ENCODE measurements at places on chromosomes 3 and 15. TPM values are rescaled to one million over a fixed set of nuclear protein-coding genes. Genes with fewer than 3 reads are reported as not detected.

The ECE2 gene
- 0.14 TPM for total RNA-seq

The RRP9 gene
- total RNA-seq = 11.9 TPM

The PATL2 gene
- total RNA-seq = 2.2 TPM

The COL6A5 gene
- not detected for total RNA-seq

The CCRL2 gene
- 9.1 TPM for total RNA-seq

The TMCO5A gene
- 0.14 TPM for total RNA-seq

The SENP2 gene
- total RNA-seq = 35.3 TPM

The SLC2A2 gene
- total RNA-seq = 22.4 TPM

The DLL4 gene
- 7.2 TPM for total RNA-seq

The CCR4 gene
- 0.49 TPM for total RNA-seq

The FRMD5 gene
- 3.3 TPM for total RNA-seq

The SAMD7 gene
- not detected for total RNA-seq

The GOLGA6A gene
- not detected for total RNA-seq

The EIF2A gene
- total RNA-seq = 63.4 TPM

The CYP1A2 gene
- total RNA-seq = 0.14 TPM

The RAD51 gene
- total RNA-seq = 1.3 TPM

The GOLGA8T gene
- total RNA-seq = 0.66 TPM

The NMNAT3 gene
- total RNA-seq = 5.9 TPM

The NAALADL2 gene
- 34.2 TPM for total RNA-seq

The NUP210 gene
- 12.1 TPM for total RNA-seq

The TEX55 gene
- not detected for total RNA-seq

The SLC28A2 gene
- total RNA-seq = 86.6 TPM

The RBP2 gene
- 12.2 TPM for total RNA-seq

The CP gene
- total RNA-seq = 2.0 TPM

The VEPH1 gene
- total RNA-seq = 3.1 TPM

The CX3CR1 gene
- 22.6 TPM for total RNA-seq

The LRRIQ4 gene
- total RNA-seq = not detected

The AGTR1 gene
- 1.9 TPM for total RNA-seq

The ZNF80 gene
- total RNA-seq = 0.17 TPM

The STAB1 gene
- 222 TPM for total RNA-seq

The GUCA1C gene
- not detected for total RNA-seq

The RGMA gene
- 17.5 TPM for total RNA-seq

The SHISA5 gene
- total RNA-seq = 181 TPM

The POLR2M gene
- 95.9 TPM for total RNA-seq

The TMOD2 gene
- total RNA-seq = 14.0 TPM

The GP5 gene
- 0.17 TPM for total RNA-seq

The USP19 gene
- total RNA-seq = 85.6 TPM

The CCR1 gene
- total RNA-seq = 4.8 TPM

The CEP152 gene
- total RNA-seq = 5.5 TPM

The ACVR2B gene
- 8.6 TPM for total RNA-seq

The CRABP1 gene
- 1.4 TPM for total RNA-seq

The TUSC7 gene
- not detected for total RNA-seq

The CAND2 gene
- total RNA-seq = 12.1 TPM

The BUB1B gene
- total RNA-seq = 1.4 TPM

The PAQR9 gene
- total RNA-seq = 0.32 TPM

The SLC22A13 gene
- 0.95 TPM for total RNA-seq

The ZNF620 gene
- 3.2 TPM for total RNA-seq

The TBC1D5 gene
- 60.0 TPM for total RNA-seq

The MRAS gene
- 31.7 TPM for total RNA-seq

The MED12L gene
- total RNA-seq = 7.5 TPM

The FEZF2 gene
- total RNA-seq = not detected

The HPS3 gene
- 26.8 TPM for total RNA-seq

The CDCP1 gene
- 42.4 TPM for total RNA-seq

The GOLGA8N gene
- 12.2 TPM for total RNA-seq

The APBA2 gene
- total RNA-seq = 3.4 TPM

The ADAMTS9 gene
- total RNA-seq = 8.2 TPM

The NR1I2 gene
- 106 TPM for total RNA-seq

The ANKRD63 gene
- 1.6 TPM for total RNA-seq

The B3GALNT1 gene
- total RNA-seq = 13.4 TPM

The LDHAL6B gene
- total RNA-seq = not detected

Data from mucosa of gallbladder (tissue), 1 donor.